ENCODE measurements at places on chromosomes 12 and 14.
A peak's percentile ranks its signal among the peaks of the same experiment; 100 is the strongest.

GRCh38 chr14:104650981-104651875, 38.2 kb upstream of the INF2 start:
- DNase-seq: no peak

DNA sequence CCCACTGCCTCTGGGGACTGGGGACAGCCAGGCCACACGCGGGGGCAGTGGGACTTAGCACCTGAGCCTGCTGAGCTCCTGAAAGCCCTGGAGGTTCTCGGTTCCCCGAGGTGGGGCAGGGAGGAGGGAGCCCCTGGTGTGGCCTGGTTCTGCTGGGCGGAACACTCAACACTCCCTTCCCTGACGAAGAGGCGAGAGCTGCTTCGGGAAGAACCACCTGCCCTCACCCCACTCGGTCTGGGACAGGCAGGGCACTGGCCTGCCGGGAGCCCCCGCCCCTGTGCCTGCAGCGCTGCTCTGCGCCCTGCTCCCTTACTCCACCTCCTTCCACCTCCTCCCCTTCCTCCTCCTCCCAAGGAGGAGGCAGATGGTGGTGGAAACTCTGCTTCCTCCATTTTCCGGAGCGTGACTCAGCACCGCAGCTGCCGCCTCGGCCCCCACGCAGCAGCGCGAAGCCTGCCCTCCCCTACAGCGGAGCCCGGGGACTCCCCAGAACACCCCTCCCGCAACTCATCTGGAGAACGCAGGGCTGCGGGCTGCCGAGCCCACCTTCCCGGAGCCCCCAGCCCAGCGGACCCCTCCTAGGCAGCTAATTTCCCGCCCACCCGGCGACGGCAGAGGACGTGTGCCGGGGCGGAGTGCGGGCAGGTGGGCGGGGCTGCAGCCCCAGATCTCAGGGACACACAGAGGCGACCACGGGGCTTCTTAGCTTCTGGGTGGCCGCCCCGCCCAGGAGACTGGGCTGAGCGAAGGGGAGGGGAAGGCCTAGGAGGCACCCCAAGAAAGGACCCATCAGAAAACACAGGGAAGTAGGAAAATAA, 11.7 kb upstream of the INF2 start:
- DNase-seq: peak; percentile 62

GRCh38 chr12:120041386-120042231, 52.6 kb downstream of the BICDL1 start:
- DNase-seq: no peak

- no peak for DNase-seq
Measured at GRCh38 chr12:32397696-32398095, 1.7 kb upstream of the FGD4 start.

GRCh38 chr12:70043490-70044138, 199.6 kb upstream of the CNOT2 start:
- DNase-seq: no peak

GRCh38 chr14:70350078-70350477, 9.4 kb downstream of the COX16 start:
- DNase-seq: no peak

- DNase-seq: no peak
Measured at GRCh38 chr12:53195516-53196420, 11.3 kb downstream of the ITGB7 start.

DNA sequence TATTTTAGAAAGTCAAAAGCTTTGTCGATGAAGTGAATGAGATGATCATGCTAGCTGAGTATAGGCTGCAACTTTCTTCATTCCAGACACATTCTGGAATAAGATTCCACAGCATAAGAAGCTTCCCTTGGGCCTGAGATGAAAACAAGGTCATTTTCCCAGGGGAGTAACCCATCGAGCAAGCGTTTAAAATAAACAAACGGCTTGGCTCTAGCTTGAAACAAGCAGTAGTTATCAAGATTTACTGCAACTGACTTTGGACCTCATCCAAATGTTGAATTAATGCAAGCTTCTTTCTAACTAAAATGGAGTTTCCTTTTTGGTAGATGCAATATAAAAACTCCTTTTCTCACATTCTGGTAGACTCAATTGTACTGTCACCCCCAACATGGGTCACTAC, 23.0 kb downstream of the KCNJ8 start:
- DNase-seq: no peak

GRCh38 chr14:100827101-100828021, 1.4 kb downstream of the MEG3 start:
- no peak for DNase-seq

GRCh38 chr12:57518920-57519795, 1.2 kb downstream of the DDIT3 start:
- no peak for DNase-seq

DNA sequence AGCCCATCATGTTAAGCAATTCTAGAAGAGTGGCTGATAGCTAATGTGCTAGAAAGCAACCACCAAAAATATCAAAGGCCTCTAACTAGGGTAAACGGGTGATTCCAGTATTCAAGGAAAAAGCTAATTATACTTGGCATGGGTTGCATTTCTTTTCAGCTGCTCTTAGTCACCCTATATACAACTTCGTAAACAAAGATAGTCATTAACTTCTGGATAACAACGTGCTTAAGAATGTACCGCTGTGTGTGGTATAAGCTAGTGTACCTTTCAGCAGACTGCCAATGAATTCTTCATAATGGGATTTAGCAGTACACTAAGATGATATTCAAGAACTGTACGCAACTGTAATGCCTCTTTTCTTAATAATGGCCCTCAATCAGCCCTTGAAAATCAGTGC, 42.2 kb upstream of the SLC6A13 start:
- no peak for DNase-seq

DNA sequence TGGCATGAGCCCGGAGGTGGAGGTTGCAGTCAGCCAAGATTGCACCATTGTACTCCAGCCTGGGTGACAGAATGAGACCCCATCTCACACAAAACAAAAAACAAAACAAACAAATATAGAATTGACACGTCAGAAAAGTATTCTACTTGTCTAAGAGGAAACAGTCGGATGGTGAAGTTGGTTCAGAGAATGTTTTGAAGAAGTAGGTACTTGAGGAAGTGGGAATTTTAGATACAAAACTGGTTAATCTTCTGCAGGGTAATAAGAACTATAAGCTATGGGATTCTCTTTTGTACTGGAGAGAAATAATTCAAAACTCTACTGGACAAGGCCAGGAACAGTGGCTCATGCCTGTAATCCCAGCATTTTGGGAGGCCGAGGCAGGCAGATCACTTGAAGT, 14.6 kb upstream of the TCTN1 start:
- no peak for DNase-seq

- no peak for DNase-seq
Measured at GRCh38 chr12:87690236-87690810, 338.9 kb downstream of the C12orf50 start.

DNA sequence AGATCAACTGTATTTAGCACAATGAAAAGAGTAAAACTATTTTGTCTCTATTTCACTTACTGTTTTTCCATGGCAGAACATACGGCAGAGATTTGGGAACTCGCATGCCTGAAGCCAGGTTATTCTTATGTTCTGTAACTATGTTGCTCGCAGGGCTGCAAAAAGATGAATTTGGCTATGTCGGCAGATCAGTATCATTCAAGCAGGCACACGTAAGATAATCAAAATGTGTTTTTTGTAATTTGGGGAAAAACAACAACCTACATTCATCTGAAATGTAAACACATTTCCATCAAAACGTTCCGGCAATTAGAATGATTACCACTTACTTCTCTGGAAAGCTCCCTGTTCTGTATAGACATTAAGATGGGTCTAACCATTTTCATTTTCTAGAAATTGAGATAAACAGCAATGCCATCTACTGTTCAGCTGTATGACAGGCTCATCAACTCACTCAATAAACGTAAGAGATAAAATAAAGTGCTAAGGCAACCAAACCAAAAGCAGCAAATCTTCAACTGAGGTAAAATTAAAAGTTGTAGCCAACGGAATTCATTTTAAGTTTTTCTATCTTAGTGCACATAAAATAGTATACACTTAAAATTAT, 13.0 kb downstream of the GTSF1 start:
- DNase-seq: no peak

DNA sequence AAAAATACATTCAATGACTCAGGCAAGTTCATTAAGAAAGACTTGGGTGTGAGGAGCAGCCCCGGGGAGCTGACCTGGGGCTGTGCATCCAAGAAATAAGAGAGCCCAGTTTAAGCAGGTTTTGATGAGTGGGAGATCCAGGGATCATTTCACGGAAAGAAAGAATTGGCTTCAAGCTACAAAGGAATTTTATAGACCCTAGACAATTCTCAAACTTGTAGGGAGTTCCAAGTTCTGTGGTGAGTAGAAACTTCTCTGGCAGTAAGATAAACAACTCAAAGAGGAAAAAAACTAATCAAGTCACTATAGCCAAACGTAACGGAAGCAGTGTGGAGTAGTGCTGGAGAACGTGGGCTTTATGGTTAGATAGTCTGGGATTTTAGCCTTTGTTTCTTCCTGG, 175.7 kb upstream of the DDHD1 start:
- DNase-seq: no peak

GRCh38 chr14:94088516-94088915, 7.4 kb downstream of the IFI27L1 start:
- no peak for DNase-seq

DNA sequence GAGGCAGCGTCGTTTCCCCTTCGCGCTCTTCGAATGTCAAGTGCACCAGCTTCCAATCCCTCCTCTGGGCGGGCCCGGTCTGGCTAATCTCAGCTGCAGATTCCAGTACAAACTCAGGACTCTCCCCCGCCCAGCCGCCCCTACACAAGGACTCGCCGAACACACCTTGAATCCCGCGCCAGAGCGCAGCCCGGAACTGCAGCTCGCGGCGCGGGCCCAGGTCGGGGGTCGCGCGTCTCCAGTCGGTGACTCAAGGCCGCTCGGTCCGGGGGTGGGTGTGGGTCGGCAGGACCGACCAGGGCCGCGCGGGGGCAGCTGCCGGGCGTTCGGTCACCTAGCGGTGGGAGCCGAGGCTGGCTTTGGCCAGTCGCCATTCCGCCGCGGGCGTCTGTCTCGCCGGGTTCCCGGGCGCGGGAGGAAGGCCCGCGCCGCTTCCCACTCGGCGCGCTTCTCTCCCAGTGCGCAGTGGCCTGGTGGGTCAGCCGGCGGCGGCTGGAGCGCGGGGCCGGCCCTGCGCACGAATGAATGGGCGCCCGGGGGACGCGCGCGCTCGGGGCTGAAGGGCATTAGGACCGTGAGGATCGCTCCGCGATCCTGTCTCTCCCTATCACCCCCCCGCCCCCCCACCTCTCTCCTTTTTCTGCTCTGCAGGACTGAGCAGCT, at the start of gene GALNT16:
Gene GALNT16 (plus strand): TSS at position 632 of the 663 bp plus-strand sequence. CDS start 133 bp downstream, outside the sequence.
- DNase-seq: no peak

- no peak for DNase-seq
Measured at GRCh38 chr12:130929363-130929762, 24.3 kb upstream of the ADGRD1 start.

DNA sequence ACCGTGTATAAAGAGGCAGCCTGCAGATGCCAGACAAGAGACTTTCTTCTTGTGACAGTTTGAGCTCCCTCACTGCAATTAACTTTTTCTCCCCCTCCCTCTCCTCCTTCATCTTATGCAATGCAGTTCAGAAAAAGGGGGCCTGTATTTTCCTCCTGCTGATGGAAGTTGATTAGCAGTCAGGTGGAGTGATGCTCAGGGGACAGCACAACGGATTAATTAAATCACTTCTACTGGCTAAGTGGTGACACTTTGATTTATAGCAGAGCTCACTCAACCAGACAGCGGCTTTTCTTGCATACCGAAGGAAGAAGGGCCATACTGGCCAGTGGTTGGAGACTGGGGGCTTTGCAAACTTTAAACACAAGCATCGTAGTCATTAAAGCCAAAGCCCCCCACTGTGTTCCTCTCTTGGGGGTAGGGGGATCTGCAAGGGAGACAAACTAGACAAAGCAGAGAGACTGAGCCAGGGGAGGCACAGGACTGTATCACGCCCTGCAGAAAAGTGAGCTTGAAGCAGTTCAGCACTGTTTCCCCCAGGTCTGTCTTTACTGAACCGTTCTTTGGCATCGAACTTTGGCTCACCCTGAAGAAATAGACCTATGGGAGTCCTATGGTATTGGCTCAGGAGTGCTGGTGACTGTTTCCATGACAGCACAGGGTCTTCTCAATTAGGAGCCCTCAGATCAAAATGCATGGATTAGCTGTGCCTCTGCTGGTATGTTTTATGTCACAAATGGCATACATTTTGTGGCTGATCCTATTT, 47.7 kb downstream of the SPRING1 start:
- DNase-seq: no peak

DNA sequence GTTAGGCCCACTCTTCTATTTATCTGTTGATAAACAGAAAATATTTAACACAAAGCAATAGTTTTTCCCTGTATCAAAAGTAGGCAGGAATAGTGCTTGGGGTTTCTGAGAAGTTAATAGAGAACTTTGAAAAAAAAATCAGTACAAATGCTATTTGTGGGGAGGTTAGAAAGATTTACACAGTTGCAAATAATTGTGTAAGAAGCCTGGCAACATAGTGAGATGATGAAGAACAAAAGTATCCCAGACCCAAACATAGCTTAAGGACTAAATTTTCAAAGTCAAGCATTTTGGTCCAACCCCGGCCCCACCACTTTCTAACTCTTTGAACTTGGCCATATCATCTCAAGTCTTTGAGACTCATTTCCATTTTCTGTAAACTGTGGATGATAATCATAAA, 687.5 kb upstream of the TMEM132C start:
- DNase-seq: no peak

DNA sequence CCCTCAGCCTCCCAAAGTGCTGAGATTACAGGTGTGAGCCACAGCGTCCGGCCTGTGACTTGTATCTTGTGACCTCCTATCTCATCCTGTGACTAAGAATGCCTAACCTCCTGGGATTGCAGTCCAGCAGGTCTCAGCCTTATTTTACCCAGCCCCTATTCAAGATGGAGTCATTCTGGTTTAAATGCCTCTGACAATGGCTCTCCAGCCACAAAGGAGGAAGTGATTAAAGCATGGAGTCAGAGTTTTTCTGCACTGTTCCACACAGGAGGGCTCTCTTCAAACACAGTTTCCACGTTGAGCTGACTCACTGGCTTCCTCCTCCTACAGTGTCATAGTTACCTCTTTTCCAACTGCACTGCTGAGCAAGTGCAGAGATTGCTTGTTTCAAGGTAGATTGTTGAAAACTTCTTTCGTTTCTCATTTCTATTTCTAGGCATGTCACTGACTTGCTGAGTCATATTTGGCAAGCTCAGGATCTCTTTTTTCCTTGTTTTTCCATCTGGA, 383.8 kb downstream of the PCNX1 start:
- no peak for DNase-seq

DNA sequence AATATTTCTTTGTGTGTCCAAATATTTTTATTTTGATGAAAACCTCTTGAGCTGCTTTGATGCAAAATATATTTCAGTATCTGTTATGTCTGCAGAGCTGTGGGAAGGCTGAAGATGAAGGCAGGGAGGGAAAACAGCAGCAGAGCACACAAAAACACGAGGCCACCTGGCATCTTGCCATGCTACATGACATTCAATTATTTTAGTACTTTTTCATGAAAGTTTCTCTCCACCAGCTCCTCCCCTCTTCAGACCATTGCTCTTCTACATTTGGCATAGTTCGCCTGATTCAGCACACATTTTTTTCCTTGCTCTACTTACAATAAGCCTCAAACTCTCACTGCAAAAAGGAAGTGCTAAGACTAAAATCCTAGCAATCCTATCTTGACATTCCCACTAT, 4.6 kb upstream of the ALX1 start:
- no peak for DNase-seq

GRCh38 chr12:7092229-7092985, at the start of gene C1R:
Gene C1R (minus strand): TSS chr12:7092445. CDS start chr12:7092388, 57 bp downstream.
- DNase-seq: peak; percentile 37

- DNase-seq: no peak
Measured at GRCh38 chr12:123914726-123915333, 57.8 kb downstream of the CCDC92 start.

Data from stimulated activated CD8-positive, alpha-beta memory T cell treated with anti-CD3 and anti-CD28 coated beads, Interleukin-2, amount 100 ng/mL, for 1 hour (primary cell).